ENCODE measurements at places on chromosomes 3 and 15.

DNA sequence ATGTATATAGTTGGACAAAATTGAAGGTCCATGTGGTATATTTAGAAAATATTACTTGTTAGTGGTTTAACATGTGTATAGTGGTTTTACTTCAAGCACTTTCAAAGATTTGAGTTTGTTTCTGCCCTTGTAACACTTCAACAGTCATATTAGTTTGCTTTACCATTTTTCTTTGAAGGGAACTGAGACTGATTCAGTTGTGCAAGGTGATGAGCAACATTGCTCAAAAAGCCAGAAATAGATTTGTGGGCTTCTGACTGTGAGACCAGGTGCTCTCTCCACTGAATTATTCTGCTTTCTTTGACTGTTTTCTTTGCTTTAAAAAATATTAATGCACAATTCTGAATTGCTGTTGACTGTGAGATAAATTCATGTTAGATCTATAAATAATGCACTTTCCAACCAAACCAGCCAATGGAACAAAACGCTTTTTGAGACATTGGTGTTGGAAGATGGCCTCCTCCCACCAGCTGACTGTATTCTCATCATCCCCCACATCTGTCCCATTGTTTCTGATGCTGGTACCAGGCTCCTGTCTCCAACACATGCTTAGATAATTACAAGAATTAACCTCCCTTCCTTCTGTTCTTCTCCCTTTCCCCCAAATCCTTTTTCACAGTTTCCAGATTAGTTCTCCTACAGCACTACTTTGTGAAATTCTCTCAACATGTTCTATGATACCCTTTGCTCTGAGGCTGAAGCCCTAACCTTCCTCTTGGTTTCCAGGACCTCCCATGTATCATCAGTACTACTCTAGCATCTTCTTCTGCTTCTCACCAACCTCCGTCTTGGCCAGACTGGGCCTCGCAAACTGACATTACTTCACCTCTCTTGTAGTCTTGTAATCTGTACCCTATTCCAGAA, 27.9 kb downstream of the PLCL2 start:
- no peak for DNase-seq

- DNase-seq: no peak
These were observed 192.5 kb downstream of the RSL24D1 start for GRCh38 chr15:55003965-55004873.

DNA sequence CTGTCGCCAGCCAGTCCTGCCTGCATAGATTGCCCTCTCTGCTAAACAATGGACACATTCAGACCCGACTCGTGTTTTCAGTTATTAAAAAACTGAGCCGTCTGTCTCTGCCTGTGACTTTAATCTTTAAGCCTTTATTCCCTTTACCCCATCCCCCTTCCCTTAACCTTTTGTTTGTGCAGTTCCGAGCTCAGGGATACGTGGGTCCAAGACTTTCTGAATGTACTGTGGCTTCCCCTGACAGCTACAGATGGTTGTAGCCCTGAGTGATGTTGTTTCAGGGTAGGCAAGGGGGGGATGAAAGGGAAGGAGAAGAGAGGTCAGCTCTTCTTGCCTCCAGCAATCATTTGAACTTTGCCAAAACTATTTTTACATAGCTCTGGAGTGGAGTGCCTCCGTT, 44.6 kb downstream of the EEFSEC start:
- no peak for DNase-seq

DNA sequence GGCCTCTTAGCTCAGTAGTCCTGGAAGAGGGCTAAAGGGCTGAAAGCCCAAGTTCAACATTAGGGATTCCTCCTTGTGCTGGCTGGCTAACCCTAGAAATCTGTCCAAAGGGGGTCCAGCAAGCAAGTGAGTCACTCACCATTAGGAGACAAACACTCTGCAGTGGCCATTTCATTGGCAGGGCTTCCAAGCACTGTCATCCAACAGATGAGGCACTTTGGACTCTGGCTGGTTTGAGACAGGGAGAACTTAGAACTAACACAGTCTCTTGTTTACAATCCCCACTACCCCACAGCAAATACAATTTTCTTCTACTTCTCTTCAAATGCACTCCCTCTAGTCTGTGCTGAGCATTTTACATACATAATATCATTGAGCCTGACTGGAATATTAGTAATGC, 10.1 kb upstream of the WNT5A start:
- no peak for DNase-seq

GRCh38 chr3:100333970-100334487, 528 bp upstream of the NIT2 start:
- DNase-seq: no peak

GRCh38 chr3:154933581-154933980, 146.5 kb upstream of the MME start:
- DNase-seq: no peak

- no peak for DNase-seq
These were observed 9.5 kb downstream of the SMAD3 start for GRCh38 chr15:67074886-67075229.

DNA sequence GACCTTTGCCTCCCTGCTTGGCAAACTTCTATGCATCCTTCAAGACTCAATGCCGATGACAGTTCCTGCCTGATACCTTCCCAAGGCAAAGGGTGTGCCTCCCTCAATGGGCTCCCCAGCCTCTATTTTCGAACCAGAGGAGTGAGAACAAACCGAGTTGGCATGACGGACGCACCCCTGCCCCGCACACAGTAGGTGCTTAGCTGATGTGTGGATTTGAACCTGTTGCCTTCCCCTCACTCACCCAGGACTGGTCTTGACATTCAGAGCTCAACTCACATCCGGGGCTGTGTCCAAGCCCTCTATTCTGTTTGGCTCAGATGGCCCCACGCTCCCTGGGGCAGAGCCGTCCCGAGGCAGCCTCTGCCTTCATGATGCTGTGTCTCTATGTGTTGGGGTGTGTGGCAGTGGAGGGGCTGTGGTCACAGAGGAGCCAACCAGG, 52.2 kb upstream of the SLC6A11 start:
- no peak for DNase-seq

- DNase-seq: no peak
These were observed at the start of gene CAPN7 for GRCh38 chr3:15205934-15206661. Gene CAPN7, plus strand, starts transcription at chr3:15206246. Its CDS starts 250 bp downstream, at chr3:15206496.

- no peak for DNase-seq
These were observed 213.8 kb downstream of the ARRDC4 start for GRCh38 chr15:98174286-98174685.

- no peak for DNase-seq
These were observed 15.9 kb downstream of the PPM1L start for GRCh38 chr3:160771811-160772459.

DNA sequence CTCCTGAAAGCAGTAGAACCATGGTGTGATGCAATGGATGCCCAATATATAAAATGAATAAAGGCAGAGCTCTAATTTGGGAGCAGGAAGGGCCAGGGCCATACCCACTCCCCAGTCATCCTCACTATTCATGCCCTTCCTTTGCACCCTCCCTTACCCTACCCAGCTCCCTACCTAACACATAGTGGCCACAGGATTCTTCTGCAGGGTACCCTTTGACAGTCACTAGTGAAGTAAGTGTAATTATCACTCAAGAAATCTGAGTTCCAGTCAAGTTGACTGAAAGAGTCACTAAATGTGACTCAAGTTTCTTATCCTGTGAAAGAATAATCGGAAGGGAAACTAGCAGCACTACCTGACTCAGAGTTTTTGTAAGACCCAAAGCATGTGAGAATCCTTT, 69.2 kb downstream of the RASA2 start:
- no peak for DNase-seq

DNA sequence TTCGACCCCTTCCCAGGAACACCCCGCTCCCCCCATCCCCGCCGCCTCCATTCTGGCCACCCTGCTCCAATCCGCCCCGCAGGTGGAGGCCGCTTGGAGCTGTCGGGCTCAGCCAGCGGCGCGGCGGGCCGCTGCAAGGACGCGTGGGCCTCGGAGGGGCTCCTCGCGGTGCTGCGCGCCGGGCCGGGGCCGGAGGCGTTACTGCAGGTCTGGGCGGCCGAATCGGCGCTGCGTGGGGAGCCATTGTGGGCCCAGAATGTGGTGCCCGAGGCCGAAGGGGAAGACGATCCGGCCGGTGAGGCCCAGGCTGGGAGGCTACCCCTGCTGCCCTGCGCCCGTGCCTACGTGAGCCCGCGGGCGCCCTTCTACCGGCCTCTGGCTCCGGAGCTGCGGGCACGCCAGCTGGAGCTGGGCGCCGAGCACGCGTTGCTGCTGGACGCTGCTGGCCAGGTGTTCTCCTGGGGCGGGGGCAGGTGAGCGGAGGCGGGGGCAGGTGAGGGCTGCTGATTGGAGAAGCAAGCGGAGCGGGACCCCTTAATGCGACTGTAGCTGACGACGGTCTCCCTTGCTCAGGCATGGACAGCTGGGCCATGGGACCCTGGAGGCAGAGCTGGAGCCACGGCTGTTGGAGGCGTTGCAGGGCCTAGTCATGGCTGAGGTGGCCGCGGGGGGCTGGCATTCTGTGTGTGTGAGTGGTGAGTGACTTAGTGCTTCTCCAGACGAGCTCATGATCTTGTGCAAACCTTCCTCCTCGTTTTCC, 2.5 kb downstream of the RCCD1 start:
- no peak for DNase-seq

- DNase-seq: no peak
These were observed 203.1 kb downstream of the KLHL25 start for GRCh38 chr15:85591622-85592021.

DNA sequence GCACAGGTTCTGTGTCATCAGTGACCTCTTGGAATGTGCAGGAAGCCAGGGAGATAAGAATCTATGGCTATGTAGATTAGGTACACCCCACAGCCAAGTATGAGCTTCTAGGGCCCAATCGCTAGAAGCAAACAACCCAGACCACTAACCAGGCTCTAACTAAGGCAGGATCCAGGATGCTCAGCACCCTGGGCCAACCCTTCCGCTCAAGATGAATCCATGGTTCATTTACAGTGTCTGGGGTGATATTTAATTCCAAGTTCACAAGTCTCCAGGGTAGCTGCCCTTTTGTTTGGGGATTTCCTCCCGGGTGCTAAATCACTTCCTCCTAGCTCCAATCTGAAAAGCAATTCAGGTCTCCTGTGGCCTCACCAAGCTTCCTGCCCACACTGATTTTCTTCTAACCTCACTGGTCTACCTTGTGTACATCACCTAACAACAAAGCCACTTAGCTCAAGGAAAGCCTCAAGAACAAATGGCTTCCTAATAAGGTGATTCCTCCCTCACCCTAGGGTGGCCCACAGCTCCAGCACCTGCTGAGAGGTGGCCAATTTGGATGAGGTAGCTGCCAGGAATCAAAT, 2.4 kb downstream of the EHD4 start:
- no peak for DNase-seq

GRCh38 chr15:40190591-40190990, 29.7 kb downstream of the BUB1B start:
- no peak for DNase-seq

GRCh38 chr3:115635406-115635805, 12.1 kb downstream of the GAP43 start:
- DNase-seq: no peak

DNA sequence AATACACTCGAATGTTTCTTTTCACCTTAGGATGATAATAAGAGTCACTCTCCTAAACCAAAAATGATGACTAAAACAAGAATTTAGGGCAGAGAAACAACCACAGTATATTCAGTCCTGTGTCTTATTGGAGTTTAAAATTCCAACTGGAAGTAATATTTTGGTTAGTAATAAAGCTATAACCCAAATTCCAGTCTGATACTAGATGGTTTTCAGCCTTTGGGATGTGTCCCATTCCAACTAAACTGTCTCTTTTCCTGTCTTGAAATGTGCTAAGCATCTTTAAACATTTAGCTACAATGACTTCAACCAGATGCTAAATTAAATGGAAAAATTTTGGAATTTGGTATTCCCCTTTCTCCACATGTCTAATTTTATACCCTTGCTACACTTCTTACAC, 510.0 kb downstream of the ROBO1 start:
- no peak for DNase-seq

- no peak for DNase-seq
These were observed 50.1 kb downstream of the SETD2 start for GRCh38 chr3:47113669-47114365.

GRCh38 chr3:194009019-194009418, 126.9 kb upstream of the HES1 start:
- DNase-seq: no peak

- DNase-seq: no peak
These were observed 88.5 kb downstream of the MINAR1 start for GRCh38 chr15:79520654-79521053.

DNA sequence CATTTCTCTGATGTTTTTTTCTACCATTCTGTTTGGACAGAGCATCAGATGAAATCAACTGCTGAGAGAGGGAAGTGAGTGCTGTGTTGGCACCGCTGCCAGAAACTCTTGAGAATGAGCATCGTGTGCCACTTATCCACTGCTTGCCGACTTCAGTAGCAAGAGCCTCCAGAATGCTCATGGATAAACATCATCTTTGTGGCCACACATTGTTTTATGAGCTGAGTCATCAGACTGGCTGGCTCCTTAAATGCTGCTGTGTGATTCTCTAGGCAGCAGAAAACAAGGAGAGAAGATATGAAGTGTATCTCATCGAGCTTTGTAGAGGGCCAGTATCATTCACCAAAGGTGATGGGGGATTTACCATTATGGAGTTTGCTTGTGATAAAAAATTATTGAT, 3.4 kb upstream of the DOCK3 start:
- no peak for DNase-seq

- DNase-seq: no peak
These were observed 216.4 kb downstream of the TIGIT start for GRCh38 chr3:114510201-114510600.
